Astrocyte of the cerebellum (primary cell): ENCODE measurements at places on chromosomes 13 and 19.

DNA sequence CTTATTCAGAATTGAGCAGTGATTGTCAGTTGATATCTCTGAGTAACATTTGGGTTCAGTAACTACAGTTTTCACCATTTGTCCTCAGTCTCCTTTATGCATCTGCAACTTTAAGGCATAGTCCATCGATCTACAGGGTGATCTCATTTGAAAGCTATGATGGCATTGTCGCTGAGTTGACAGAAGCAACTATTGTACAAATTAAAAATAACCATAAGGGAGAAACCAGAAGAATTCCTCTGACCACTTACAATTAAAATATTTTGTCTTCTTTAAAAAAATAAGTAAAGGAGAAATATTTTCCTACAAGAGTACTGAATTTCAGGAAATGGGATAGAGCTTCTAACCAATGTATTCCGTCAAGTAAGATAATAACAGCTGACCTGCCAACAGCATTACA is 30.6 kb downstream of the RAP2A start:
- no peak for DNase-seq

- DNase-seq = no peak
These were observed 1.1 kb downstream of the ARL11 start for GRCh38 chr13:49629196-49629938.

DNA sequence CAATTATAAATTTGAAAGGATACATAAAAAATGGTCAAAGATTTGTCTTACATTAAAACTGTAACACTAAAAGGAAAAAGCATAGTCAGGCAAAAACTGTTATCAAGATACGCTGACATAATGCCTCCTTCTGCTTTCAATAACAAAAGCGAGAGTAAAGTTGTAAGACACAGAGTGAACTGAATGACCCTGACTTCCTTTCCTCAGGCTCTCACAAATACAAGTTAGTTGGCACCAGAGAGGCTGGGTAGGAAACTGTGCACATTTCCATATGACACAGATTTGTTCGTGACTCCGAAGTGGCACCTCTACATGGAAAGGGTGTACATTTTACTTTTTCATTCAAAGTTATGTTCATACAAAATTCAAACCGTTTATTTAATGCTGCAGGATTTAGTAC is 15.4 kb downstream of the FGF14 start:
- DNase-seq = no peak

GRCh38 chr13:99287551-99287950 is 19.6 kb downstream of the GPR183 start:
- no peak for DNase-seq

- no peak for DNase-seq
These were observed 20.7 kb upstream of the NWD1 start for GRCh38 chr19:16698914-16699313.

DNA sequence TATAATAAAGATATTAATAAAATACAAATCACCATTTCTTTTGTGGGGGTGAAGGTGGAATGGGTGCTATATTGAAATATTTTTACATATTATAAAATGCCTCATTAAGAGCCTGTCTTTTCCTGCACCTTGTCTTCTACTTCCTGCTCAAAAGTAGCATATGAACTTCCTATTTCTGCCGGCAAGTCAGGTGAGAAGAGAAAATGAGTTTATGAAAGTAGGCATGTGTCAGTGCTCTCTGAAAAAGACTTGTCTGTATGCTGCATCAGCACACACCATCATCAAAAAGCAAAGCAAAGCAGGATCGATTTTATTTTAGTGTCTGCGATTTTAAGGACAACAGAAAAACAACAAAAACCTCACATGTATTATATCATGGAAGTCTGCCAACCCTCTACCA is 114.2 kb downstream of the RAP2A start:
- no peak for DNase-seq

DNA sequence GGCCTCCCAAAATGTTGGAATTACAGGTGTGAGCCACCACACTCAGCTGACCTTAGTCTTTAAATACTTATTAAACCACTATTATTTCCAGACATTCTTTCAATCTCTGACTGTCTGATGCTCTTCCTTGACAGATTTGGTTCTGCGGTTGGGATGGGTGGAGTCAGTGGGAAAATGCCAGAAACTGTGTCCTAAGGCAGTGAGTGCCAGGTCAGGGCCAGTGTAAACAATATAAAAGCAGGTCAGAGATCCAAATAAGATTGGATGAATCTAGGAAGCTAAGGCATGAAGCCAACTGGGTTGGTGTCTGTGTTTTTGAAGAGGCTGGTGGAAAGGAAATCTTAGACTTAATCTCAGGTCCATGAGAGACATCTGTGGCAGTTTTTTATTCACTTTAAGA is 74.7 kb downstream of the KLF5 start:
- no peak for DNase-seq

- DNase-seq = no peak
These were observed 264.6 kb downstream of the NHLRC3 start for GRCh38 chr13:39302820-39303219.

GRCh38 chr19:28956421-28956820 is 256.5 kb downstream of the UQCRFS1 start:
- DNase-seq = no peak

GRCh38 chr19:3522421-3523360 is 16.3 kb upstream of the TEKTIP1 start:
- DNase-seq = no peak

- peak; percentile 79 for DNase-seq
These were observed 160.2 kb downstream of the SLC7A1 start for GRCh38 chr13:29435125-29435911.

DNA sequence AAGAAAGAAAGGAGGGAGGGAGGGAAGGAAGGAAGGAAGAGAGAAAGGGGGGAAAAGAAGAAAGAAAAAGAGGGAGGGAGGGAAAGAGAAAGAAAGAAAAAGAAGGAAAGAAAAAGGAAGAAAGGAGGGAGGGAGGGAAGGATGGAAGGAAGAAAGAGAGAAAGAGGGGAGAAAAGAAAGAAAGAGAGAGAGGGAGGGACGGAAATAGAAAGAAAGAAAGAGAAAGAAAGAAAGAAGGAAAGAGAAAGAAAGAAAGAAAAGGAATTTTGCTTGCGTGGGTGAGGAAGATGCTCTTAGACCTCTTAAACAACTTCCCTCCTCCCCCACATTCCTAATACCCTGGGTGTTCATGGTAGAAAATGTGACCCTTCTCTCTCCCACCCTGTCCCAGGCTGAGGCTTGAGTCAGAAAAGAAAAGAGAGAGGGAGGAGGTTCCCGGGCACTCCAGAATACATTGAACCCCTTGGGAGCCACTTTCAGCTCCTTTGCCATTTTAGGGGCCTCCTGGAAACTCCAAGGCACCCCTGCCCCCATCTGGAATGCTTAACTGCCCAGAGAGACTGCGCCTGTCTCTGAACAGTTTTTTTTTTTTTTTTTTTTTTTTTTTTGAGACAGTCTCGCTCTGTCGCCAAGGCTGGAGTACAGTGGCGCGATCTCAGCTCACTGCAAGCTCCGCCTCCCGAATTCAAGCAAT is 9.2 kb upstream of the KANK3 start:
- DNase-seq = no peak

DNA sequence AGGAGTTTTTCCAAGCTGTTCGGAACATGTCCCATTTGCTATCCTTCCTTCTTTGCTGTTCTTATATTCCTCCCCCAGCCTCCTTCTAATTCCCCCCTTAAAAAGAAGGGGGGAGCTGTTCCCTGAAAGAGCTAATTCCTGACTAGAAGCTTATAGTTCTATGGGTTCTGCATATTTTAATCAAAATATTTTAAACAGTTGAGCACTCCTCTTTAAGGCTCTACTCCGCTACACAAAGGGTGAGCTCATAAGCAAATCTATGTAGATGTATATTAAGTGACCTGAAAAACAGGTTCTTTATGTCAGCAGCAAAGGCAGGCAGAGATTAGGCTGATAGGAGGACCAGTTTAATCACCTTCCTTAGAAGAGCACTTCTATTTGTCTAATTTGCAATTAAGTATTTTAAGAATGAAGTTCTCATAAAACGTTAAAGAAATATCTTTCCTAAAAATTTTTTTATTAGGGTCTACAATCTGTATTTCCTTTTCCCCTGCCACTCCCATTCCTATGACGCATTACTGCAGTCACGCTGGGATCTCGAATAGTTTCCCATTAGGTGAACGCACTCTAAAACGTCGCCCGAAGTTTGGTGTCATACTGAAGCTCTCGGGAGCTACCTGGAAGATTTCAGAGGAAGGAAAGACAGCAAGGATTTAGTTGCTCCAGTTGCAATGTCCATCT is 5.2 kb downstream of the EFNB2 start:
- DNase-seq = no peak

GRCh38 chr13:44431150-44431549 is 57.5 kb downstream of the SERP2 start:
- no peak for DNase-seq

GRCh38 chr13:37690361-37690760 is 91.8 kb upstream of the POSTN start:
- DNase-seq = no peak

DNA sequence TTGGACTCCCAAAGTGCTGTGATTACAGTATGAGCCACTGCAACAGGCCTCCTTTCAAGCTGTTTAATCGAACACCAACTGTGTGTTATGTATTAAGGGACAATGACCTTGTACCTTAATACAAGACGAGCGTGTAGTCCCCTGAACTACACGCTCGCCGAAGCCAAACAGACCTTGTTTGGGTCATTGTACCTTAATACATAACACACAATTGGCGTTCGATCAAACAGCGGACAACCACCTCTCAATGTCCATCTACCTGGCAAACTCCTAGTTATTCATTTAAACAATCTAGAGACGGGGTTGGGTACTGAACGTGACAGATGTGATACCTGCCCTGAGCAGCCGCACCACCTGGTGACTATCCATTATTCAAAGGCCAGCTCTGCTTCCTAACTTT is 1.3 kb downstream of the CHERP start:
- DNase-seq = no peak

DNA sequence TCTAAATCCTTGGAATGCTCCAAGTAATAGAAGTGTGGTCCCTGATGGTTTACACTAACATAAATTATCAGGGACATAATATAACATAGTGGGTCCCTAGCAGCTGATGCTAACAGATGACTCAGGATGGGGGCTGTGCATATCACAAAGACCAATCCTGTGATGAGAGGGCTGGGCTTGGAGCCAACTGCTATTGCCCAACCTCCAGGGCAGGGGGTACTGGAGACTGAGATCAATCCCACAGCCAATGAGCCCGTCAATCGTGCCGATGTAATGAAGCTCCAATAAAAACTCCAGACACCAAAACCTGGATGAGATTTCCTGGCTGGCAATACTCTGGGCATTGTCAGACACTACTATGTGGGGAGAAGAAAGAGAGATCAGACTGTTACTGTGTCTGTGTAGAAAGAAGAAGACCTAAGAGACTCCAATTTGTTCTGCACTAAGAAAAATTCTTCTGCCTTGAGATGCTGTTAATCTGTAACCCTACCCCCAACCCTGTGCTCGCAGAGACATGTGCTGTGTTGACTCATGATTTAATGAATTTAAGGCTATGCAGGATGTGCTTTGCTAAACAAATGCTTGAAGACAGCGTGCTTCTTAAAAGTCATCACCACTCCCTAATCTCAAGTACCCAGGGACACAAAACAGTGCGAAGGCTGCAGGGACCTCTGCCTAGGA is 33.4 kb downstream of the ABCC4 start:
- DNase-seq = peak; percentile 77

GRCh38 chr13:94218537-94218936 is 260.9 kb downstream of the DCT start:
- DNase-seq = no peak

GRCh38 chr19:46076951-46077814 is 36.4 kb upstream of the IGFL4 start:
- DNase-seq = peak; percentile 74

GRCh38 chr13:33352041-33352440 is 66.5 kb upstream of the STARD13 start:
- no peak for DNase-seq

DNA sequence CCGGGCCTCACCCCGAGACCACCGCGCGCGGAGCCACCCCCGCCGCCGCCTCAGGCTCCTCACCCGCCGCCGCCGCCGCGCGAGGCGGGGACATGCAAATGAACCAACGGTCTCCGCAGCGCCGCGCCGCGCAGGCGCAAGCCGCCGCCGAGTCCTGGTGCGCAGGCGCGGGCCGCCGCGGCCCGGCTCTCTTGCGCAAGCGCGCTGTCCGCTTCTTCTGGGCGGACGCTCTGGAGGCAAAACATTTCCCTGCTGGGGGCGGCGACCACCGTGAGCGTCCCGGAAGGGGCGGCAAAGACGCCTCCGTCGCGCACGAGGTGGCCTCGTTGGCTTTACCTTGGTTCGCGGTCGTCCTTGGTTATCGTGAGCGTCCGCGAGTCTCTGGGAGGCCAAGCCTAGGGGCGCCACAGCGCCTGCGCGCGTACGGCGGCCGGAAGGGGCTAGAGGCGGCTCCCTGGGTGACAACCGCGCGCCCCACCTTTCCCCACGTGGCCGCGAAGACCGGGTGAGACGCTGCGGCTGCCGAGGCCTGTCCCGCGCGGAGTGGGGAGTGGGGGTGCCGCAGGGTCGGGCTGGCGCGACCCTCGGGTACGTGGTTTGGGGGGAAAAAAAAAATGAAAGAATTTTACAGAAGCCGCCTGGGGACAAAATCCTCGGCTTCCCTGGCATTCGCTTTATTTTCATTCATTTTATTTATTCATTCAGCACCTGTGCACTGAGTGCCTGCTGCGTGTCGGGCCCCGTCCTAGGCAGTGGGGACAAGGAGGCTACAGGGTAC is at the start of the genes ARMC6 and SUGP2:
Gene ARMC6 (plus strand): TSS at position 178 of the 778 bp plus-strand sequence. CDS start 607 bp downstream, outside the sequence.
Gene SUGP2 (minus strand): TSS at position 92 of the 778 bp plus-strand sequence. CDS start 2,446 bp downstream, outside the sequence.
- peak; percentile 49 for DNase-seq

DNA sequence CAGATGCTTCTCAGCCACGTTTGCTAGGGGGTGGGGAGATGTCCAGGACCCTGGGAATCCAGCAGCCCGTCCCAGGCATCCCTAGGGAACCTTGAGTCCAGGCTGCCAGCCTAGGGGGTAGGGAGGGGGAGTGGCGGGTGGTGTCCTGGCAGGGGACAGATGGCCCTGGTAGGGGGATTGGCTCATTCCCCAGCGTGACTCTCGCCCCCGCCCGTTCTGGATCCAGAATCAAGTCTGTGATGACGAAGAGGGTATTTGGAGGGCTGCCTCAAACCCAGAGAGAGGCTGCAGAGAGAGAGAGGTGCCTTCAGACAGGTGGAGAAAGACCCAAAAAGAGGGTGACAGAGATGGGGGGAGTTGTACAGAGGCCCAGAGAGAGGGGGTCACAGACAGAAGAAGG is 4.1 kb downstream of the SLC17A7 start:
- DNase-seq = no peak

DNA sequence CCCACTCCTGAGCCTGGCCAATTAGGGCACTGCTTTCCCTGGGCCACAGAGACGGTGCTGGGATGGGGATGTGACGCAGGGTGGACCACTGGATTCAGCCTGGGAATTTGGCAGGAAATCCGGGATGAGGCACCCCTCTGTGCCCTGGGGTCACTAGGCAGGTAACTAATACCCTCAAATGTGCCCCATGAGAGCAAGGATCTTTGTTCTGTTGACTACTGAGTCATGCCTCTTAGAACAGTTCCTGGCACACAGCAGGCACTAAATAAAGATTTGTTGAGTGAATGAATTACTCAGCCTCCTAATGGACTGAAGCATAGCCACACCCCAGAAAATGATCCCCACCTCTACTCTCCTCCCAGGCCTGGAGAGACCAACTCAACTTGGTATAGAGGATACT is 15.9 kb downstream of the OPA3 start:
- peak; percentile 39 for DNase-seq
